ENCODE measurements at places on chromosomes 4 and X.

GRCh38 chrX:19870206-19870605, 17.2 kb downstream of the SH3KBP1 start:
- DNase-seq: no peak

GRCh38 chr4:169682372-169683047, 62.1 kb downstream of the CLCN3 start:
- DNase-seq: no peak

- no peak for DNase-seq
Observed at GRCh38 chrX:106894978-106895452, 8.1 kb downstream of the RIPPLY1 start.

GRCh38 chrX:63466690-63467089, 115.6 kb upstream of the SPIN4 start:
- no peak for DNase-seq

- DNase-seq: no peak
Observed at GRCh38 chrX:134139090-134139489, 97.9 kb upstream of the CCDC160 start.

DNA sequence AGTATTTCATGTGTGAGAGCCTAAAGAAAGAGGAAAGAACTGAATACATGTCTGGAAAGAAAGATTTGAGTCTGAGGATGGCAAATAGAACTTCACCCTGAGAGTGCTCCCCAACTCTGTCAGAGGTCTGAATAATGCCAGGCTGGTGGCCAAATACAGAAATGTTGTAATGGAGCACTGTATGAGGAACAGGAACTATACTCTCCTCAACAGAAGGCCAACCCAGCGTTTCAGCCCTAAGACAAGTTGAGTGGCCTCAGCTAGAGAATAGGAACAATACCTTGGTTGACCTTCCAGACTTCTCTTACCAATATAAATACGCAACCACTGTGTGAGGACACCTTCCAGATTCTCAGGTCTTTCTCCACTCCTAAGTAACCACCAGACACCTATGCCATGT, 94.5 kb upstream of the STIM2 start:
- no peak for DNase-seq

DNA sequence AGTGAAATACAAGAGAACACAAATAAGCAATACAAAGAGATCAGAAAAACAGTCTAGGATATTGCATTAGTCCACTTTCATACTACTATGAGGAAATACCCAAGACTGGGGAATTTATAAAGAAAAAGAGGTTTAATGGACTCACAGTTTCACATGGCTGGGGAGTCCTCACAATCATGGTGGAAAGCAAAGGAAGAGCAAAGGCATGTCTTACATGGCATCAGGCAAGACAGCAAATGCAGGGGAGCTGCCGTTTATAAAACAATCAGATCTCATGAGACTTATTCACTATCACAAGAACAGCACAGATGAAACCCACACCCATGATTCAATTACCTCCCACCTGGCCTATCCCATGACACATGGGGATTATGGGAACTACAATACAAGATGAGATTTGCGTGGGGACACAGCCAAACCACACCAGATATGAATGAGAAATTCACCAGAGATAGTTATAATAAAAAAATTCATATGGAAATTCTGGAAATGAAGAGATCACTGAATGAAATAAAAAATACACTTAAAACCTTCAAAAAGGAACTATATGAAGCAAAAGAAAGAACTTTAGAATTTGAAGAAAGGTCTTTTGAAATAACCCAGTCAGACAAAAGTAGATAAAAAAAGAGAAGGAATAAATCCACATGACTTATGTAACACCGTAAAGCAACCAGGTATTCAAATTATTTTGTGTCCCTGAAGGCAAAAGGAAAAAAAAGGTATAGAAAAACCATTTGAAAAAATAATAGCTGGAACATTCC, 16.2 kb upstream of the NAA11 start:
- no peak for DNase-seq

DNA sequence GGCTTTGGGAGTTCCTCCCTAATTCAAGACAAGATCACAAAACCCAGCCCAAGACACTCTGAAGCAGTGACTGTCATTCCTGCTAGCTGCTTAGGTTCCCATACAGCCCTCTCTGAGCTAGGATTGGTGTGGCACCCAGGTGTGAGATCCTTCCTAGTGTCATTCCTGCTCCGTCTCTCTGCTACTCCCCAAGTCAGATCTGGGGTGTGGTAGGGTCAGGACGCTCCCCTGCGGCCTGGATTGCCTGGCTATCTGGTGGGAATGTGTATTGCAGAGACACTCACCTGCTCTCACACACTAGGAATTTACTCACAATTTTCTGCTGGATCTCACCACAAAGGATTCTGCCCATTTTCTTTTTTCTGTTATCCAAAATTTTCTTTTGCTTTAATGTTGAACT, 560.8 kb upstream of the ATOH1 start:
- no peak for DNase-seq

- no peak for DNase-seq
Observed at GRCh38 chr4:147846318-147847155, 114.6 kb downstream of the ARHGAP10 start.

- no peak for DNase-seq
Observed at GRCh38 chr4:128427832-128428366, 140.3 kb upstream of the PGRMC2 start.

DNA sequence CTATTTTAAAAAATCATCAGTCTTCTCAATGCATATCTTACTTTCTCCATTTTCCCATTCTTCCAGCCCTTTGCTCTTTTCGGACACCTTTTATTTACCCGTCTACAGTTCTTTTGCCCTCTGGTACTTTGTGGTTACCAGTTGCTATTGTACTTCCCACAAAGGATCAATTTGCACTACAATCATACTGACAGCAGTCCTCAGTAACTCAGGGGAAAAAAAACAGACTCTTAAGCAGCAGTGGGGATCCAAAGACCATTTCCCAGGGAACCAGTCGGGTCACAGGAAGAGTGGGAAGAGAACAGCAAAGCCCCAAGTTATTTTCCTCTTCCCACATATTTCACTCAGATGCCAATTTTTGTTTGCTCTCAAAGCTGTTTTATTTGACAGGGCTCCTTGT, 23.1 kb downstream of the DMD start:
- no peak for DNase-seq

DNA sequence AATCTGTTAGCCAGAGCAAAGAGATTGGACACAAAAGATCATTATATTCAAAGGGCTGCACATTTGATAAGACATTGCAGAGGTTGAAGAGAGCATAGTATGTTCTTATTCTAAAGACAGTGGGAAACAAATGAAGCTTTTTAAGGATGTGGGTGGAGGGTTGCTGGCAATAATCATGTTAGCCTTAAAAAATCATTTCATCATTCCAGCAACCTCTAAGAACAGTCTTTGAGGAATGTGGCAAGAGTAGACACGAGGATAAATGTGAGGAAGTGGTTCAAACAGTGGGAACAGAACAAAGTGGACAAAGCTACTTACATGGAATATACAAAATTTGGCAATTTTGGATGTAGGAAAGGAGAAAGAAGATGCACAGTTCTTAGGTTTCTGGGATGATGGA, 167.3 kb upstream of the SPRY1 start:
- DNase-seq: no peak

DNA sequence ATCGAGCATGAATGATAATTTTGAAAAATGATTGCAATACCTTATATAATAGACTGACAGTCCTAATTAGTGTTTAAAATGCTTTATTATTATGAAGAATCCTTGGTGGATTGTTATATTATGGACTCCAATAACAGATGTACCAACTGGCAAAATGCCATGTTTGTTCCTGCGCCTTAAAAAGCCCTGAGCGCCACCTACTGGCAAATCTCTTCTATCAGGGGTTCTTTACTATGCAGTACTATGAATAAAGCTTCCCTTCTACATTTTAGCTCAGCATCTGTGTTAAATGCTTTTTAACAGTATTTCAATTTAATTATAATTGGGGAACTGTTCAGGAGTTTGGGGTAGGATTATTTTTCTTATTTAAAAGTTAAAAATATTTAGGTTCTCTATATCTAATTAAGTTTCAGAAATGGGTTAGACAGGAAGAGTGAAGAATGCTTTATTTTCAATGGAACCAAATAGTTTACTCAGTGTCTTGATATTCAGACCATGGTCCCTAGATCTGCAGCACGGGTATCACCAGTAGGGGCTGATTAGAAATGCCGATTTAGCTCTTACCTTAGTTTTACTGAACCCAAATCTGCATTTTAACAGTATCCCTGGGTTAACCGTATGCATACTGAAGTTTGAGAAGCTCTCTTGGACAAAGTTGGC, 20.0 kb downstream of the CFAP97 start:
- peak; percentile 45 for DNase-seq

- no peak for DNase-seq
Observed at GRCh38 chrX:103774070-103774642, 2.5 kb upstream of the PLP1 start.

DNA sequence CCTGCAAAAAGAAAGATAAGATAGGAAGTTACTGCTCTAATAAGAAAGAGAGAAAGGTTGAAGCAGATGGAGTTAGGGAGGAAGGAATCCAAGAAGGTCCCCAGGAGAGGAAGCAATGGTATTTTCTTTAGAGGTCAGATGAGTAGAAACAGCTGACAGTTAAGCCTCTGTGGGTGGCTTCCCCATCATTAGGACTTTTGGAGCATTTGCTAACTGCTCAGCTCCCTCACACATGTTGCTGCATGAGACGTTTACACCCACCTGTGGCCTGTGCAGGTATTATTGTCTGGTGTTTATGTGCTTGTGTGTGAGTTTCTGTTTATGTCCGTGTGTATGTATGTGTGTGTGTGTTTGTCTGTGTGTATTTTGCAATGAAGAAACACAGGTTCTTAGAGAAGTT, 346.8 kb downstream of the RAB28 start:
- no peak for DNase-seq

DNA sequence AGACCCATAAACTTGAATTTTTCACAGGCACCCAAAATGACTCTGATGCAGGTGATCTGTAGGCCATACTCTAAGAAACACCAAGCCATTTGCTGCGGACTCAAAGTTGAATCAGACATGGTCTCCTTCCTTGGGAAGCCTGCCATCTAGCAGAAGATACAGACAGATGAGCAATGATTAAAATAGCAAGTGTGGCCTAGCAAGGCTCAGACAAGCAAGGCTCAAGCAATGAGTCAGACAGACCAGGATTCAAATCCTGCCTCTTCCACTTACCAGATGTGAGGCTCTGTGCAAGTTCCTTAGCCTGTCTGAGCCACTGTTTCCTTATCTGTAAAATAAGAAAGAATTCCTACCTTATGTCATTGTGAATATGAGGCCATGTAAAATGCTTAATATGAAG, 2.3 kb downstream of the CCDC149 start:
- no peak for DNase-seq

DNA sequence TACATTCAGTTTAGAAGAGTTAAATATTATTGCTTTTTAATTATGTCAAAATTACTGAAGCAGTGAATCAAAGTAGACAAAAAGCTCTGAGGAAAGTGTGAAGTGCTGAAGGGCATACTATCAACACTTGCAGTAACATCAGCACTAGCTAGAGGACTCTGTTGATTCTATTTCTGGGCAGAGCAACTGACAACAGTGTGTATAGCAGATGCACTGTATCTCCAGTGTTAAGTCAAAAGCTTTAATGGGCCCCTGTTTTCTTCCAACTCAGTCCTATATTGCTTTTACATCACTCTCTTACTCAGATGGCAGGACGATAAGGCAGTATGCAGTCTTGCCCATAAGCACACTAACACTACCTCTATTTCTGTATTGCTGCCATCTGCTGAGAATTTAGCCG, 435.2 kb upstream of the AMOT start:
- no peak for DNase-seq

- no peak for DNase-seq
Observed at GRCh38 chr4:129852434-129852833, 756.5 kb downstream of the C4orf33 start.

- no peak for DNase-seq
Observed at GRCh38 chrX:124358800-124359383, 12.5 kb downstream of the SH2D1A start.

DNA sequence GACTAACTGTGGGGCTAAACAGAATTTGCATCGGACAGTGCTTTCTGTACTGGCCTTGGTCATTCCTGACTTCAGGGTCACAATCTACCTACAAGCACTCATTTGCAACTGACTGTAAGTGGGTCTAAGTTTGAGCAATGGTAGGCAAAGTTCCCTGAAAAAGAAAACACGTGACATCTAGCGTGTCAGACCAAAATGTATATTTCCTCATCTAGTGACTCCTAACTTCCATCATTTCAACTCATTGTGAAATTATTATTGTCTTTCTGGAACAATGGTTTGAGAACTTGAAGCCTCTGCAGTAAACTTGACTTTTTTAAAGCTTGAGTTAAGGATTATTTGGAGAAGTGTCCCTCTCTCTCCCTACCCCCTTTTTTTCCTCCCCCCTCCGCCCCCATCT, 113.6 kb downstream of the MID1 start:
- no peak for DNase-seq

- no peak for DNase-seq
Observed at GRCh38 chr4:24806206-24806990, 11.0 kb downstream of the SOD3 start.

GRCh38 chr4:122548452-122548851, 72.4 kb downstream of the IL21 start:
- DNase-seq: no peak

DNA sequence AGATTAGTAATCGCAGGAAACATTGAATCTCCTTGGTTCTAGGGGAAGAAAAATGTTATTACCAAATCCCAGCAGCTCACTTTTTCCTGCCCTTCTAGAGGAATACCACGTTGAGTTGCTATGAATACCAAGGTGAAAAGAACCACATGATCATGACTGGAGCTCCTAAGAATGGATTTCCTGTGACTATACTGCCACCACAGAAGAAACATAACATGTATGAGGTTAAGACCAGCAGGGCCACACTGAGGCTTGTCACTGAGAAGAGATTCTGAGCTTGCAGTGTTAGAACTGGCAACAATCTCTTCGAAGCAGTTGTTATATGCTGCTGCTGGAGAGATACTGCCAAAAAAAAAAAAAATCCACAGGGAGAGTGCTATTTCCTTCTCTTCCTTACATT, 1235.3 kb downstream of the FSTL5 start:
- no peak for DNase-seq

- peak; percentile 73 for DNase-seq
Observed at GRCh38 chrX:131729295-131729694, 185.4 kb downstream of the OR13H1 start.

DNA sequence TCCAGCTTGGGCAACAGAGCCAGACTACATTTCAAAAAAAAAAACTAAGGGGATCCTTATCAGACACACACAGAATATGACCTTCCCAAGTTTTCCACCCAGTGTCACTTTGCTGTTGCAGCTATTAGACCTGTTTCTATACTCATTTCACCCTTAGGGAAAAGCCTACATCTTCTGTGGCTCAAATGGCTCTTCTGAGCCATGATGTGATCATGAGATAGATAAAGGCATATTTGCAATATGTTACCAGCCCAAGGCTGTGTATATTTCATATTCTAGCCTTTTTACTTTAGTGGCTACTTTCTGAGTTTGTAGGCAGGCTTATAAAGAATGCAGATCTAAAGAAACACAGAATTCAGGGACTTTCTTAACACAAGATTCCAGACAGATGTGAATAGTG, 19.3 kb downstream of the RS1 start:
- DNase-seq: no peak

DNA sequence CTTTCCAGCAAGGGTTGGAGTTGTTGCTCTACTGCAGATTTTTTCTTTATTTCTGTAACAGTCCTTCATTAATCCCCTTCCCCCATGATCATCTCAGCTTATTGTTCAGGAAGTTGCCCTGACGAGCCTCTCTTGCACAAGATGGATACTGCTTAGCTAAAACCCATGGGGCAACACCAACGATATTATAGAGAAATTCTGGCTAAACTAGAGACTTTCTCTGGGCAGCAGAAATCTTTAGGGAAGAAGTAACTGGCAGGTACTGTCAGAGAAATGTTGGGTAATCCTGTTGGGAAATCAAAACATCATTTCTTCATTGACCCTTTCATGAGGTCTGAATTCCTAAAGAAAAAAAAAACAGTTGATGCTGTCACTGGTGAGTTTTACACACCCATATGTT, 921.3 kb downstream of the NLGN4X start:
- DNase-seq: no peak

All from activated T-helper 1 cell treated with Interleukin-2 at 50 U/mL for 16 hours (primary cell).